ENCODE measurements at places on chromosomes 3 and 15.

DNA sequence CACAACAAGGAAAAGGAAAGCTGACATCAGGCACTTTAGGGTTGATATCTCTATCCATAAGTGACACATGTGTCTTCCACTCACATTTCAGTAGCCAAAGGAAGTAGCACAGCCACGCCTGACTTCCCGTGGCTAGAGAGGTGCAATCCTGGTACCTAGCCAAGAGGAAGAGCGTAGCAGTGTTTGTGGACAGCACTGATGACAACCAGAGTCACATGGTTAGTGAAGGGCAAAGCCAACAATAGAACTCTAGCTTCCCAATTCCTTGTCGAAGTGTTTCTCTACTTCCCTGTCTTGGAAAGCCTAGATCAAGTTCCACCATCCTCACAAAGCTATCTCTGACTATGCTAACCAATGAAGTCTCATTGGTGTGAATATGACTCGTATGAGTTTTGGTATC, 189.2 kb downstream of the RSL24D1 start:
- DNase-seq = no peak

- no peak for DNase-seq
Observed at GRCh38 chr3:175149675-175150074, 290.5 kb downstream of the NAALADL2 start.

GRCh38 chr3:136720091-136720490, 32.1 kb downstream of the STAG1 start:
- no peak for DNase-seq

- no peak for DNase-seq
Observed at GRCh38 chr3:61233746-61234145, 17.5 kb downstream of the FHIT start.

- no peak for DNase-seq
Observed at GRCh38 chr3:137764563-137765309, 621 bp downstream of the SOX14 start.

DNA sequence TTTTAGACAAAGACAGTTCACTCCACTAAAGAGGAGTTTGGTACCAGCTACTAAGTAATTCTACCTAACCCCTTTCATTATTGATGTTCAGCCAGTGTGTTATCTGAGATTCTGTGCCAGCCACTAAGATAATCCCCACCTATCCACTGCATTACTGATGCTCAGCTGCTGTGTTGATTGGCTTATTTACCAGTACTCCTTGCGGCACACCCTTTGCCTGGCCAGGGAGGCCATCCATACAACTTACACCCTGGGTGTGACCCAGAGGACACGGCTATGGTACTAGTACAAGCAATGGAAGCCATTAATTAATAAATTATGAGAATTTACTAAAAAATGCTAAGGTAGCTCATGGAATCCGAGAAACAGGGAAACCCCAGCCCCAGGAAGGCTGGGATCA, 290.7 kb upstream of the CTNNB1 start:
- no peak for DNase-seq

- no peak for DNase-seq
Observed at GRCh38 chr3:87201727-87202126, 25.4 kb upstream of the CHMP2B start.

- DNase-seq = no peak
Observed at GRCh38 chr15:67840749-67841512, 1.1 kb upstream of the RNU6-1 start.

DNA sequence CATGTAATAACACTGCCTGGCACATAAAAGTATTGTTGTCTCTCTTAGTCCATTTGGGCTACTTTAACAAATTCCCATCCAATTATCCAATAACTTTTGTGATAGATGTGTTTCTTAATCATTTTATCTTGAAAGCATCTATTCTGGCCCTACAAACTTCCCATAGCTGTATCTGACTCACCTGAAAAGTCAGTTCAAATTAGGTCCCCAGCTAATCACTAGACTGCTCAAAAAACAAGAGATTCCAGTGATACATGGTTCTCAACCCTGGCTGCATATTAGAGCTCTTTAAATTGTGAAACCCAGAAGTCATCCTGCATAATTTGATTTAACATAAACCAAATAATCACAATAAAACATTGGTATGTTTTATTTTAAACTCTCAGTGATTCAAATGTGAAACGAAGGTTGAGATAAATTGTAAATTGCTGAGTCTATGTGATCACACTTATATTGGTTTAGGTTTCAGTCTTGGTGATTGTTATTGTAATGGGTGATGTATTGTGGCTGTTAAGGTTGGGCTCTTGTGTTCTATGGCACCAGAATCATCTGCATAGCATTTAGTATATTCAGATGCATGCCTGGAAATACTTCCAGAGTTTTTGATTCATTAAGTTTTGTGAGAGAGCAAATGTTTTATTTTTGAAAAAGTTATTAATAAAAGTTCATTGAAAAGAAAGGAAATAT, 268.9 kb upstream of the KCNMB2 start:
- no peak for DNase-seq

DNA sequence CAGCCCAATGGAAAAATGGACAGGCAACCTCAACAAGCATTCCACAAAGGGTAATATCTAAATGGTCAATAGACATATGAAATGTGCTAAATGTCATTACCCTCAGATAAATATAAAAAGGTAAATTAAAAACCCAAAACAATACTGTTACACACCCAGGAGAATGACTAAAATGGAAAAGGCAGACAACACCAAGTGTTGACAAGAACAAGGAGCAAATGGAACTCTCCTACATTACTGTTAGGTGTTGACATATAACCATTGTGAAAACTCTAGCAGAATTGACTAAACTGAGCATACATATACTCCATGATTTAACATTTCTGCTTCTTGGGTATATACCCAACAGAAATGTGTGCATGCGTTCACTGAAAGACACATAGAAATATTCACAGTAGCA, 25.3 kb upstream of the SLC6A11 start:
- DNase-seq = no peak

DNA sequence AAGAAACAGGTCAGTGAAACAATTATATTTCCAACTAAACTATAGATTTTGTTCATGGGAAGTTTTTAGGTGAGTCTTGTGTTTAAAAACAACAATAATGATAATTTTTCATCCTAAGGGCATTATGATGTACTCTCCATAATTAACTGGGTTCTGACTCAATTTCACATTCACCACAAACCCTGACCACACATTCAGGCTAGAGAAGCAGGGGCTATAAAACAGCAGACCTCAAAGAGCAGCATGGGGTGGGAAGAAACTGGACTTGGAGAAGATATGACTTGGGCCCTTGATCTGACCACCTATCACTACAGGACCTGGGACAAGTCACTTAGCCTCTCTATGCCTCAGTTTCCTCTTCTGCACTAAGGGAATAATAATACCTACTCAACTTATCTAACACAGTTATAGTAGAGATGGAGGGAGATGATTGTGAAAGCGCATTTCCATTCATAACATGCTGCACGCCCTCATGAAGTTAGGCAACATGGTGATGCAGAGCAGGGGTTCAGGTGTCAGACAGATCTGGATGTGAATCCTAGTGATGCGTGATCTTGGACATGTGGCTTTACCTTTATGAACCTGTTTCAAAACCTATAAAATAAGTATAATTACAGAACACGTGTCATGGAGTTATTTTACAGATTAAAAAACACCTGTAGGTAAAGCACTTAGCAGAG, 63.0 kb upstream of the ACP3 start:
- DNase-seq = no peak

DNA sequence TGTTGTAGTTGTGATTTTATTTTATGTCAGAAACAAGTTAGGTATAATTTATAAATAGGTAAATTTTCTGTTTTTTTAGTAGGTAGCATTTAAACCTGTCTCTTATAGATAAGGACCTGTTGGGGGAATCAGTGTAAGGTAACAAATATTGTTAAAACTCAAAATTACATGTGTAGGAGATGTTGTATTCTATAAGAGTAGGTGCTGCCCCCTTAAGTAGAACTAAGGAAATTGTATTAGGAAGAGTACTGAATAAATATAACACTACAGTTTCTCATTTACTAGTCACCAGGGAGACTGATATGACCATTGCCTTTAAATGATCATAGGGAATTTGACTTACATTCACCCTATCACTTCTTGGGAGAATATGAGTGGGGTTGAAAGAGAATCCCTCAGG, 31.2 kb downstream of the SLC25A36 start:
- DNase-seq = no peak

- no peak for DNase-seq
Observed at GRCh38 chr3:133865136-133865855, 30.4 kb downstream of the RAB6B start.

DNA sequence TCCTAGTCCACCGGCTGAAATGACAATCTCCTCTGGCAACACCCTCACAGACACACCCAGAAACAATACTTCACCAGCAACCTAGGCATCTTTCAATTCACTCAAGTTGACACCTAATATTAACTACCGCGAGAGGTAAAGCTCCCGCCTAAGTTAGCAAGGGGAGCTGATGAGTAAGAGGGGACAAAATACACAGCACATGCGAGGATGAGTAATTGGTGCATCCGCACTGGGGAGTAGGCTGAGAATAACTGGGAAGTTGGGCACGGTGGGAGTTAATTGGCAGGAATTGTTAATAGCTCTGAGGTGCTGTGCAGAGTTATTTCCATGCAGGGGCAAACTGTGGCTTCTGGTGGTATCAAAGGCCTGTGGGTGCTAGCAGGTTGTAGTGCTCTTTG, 14.5 kb upstream of the PLD1 start:
- no peak for DNase-seq

DNA sequence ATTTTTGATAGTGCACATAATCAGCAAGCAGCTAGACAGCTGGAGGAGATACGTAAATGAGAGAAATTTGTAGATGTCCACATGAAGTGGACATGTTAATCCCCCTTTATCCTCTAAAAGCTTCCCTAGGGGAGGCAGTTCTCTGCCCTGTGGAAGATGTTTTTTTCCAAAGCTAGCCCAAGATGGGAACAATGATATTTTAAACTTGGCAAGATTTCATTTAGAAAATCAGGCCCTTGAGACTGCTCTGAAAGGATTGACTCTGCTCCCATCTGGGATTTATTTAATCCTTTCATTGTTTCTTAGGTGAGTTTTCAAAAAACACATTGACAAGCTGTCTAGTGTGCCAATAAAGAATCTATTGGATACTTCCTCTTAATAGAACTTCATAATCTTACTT, 92.0 kb downstream of the SYNPR start:
- DNase-seq = no peak

GRCh38 chr15:71008250-71008870, 106.9 kb upstream of the THSD4 start:
- DNase-seq = no peak

DNA sequence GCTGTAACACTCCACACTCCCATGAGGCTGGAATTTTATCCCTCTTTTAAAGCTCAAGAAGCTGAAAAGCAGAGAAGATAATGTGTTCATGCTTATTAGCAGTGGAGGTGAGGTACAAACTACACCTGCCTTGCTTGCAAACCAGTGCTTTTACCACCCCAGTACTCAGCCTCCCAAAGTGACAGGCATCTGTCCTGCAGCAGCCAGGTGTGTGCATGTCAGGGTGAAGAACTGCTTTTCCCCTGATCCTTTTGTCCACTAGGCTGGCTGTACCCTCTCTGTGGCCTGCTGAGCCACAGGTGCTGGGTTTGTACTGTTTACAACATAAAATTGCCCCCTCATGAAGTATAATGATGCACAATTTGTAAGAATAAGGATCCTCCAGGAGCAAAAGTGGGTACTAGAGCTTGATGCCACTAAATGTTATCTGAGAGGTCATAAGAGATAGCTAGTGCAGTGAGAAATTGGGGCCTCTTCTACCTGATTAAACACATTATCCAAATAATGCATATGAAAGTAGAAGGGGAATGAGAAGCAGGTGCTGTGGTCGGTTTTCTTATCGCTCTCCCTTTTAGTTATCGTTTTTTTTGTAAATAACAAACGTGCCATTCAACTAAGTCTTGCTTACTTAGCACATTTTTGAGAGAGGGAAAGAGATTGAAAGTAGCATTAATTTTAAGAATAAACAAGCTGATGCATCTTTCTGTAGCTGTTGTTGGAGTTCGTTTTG, 39.2 kb upstream of the GADL1 start:
- no peak for DNase-seq

DNA sequence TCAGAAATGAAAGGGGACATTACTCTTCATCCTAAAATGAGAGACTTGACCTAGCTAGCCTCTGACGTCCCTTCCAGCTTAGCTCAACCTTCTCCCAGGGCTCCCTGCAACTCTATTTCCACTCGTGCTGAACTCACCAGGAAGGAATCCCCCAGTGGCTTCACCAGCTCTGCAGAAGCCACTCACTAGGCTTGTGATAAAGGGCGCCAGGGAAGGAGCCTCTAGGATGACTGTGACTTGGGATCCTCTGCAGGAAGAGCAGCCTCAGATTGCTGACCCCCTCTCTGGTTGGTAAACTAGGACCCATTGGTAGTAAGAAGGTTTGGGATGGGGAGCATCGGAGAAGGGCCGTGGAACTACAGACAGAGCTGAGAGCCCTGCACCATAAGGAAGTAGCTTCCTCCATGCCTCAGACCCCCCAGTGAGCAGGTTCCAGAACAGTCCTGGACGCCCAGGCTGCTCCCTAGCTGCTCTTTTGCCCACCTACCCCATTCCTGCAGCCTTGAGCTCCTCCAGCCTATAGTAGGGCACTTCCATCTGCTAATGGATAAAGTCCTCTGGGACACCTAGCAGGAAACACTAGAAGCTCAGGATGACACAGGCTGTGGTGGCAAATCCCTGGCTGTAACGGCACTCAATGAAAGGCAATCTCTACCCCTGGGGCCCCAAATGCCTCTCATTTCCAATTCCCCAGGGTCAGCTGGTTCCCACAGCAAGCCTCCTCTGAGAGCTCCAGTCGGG, 26.0 kb downstream of the PLA2G4F start:
- no peak for DNase-seq

- DNase-seq = no peak
Observed at GRCh38 chr3:127796045-127796830, 26.1 kb downstream of the MGLL start.

DNA sequence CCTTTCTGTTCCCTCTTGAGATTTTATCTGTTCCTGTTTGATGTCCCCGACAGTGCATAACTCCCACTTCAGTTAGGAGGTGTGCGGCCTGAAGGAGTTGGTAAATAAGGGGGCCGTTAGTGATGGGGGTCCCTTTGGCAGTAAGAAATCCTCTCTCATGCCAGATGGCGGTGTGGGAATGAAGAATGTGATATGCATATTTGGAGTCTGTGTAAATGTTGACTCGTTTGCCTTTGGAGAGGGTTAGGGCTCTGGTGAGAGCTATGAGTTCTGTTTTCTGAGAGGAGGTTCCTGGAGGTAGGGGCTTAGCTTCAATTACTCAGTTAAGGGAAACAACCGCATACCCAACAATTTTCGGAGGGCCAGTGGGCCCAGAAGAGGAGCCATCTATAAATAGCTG, 38.8 kb upstream of the RNF7 start:
- no peak for DNase-seq

GRCh38 chr15:98719137-98719740, 70.9 kb downstream of the IGF1R start:
- DNase-seq = no peak

GRCh38 chr3:96657710-96658109, 156.7 kb upstream of the EPHA6 start:
- DNase-seq = no peak

DNA sequence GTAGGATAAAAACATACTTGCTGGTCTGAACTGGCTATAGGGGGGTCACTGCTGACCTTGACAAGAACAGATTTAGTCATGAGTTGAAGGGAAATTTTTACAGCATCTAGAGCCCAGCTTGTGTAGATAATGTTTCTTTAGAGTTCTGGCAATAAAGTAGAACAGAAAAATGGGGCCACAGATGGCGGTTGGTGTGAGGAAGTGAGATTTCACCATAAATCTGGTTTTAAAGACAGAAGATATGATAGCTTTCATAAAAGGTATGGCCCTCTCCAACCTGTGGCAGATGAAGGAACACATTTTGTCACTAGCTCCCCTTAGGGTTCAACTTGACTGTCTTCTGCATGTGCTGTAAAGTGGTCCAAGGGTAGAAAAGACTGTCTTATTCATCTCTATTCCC, 24.3 kb upstream of the IMPDH2 start:
- DNase-seq = no peak

Measured in esophagus squamous epithelium (tissue), 5 donors.